Head of caudate nucleus (tissue), 42 donors: ENCODE measurements at places on chromosomes 4 and X.

- no peak for DNase-seq
Observed at GRCh38 chr4:184922301-184922700, 96.0 kb upstream of the HELT start.

DNA sequence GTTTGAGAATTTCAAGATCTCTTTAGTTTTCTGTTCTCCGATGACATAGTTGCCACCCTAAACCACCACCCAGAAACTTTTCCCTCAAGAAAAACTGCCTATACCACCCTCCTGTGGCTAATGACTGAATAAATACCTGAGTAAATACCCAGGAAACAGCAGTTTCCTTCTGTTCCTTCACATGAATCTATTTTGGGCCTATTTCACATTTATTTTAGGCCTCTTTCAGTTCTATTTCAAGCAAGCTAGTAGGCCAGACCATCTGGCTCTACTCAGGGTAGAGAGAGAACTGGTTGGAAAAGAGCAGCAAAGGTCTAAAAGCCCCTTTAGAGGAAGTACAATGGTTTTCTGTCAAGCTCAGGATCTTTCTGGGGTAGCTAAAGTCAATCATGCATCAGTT lies 23.4 kb downstream of the ARHGEF9 start:
- DNase-seq: no peak

- no peak for DNase-seq
Observed at GRCh38 chr4:123976285-123976684, 579.7 kb downstream of the SPRY1 start.

DNA sequence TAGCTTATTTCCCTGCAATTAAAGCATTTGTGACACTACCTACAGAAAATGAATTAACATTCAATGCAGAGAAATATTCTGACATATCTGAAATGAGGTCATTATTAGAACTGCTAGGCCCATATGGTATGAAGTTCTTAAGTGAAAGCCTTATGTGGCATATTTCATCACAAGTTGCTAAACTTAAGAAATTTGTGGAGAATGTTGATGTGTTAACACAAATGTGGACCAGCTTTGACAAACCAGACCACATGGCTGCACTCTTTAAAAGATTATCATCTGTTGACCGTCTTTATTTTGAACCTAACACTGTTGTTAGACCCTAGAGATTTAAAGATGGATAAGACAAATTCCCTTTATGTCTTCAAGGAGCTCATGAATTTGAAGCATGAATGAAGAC lies 1024.1 kb downstream of the RPA4 start:
- DNase-seq: no peak

- DNase-seq: no peak
Observed at GRCh38 chr4:153024466-153024865, 88.3 kb downstream of the FHDC1 start.

DNA sequence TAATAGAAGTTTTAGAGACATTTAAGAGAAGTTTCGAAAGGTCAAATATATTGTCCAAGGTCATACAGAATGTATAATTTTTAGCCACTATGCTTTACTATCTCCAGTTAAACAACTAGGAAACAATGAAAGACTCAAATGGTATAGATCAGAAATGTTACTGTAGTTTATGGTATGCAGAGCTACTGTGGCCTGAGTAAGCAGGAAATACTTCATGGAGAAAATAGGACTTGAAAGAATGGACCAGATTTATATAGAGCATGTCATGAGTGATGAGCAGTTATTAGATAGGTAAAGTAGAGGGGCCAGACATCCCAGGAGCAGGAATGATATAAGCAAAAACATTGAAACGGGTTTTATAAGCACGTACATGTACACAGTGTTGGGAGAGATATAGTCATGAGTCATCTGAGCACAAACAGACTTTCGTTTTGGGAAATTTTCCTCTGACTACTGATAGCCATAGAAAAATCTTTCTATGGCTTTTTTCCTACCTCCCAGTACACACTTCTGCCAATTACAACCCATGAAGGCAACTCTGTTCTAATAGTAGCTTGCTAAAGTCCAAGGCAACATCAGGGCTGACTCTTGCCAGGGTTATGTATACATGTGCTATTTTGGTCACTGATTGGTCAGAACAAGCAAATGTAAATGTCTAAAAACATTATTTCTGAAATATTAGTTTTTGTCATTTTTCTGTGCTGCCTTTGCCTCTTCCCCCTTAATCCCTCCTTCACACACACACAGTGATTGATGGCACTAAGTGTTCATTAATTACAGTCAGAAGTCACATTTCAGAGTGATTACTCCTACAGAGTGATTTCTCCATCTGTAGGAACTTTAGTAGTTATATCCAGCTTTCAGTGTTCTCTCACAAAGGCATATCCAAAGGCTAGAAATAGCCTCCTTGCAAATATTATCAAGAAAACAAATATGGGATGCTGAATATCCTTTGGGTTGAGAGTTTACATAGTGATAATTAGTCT lies 198.7 kb downstream of the ENOX2 start:
- no peak for DNase-seq

DNA sequence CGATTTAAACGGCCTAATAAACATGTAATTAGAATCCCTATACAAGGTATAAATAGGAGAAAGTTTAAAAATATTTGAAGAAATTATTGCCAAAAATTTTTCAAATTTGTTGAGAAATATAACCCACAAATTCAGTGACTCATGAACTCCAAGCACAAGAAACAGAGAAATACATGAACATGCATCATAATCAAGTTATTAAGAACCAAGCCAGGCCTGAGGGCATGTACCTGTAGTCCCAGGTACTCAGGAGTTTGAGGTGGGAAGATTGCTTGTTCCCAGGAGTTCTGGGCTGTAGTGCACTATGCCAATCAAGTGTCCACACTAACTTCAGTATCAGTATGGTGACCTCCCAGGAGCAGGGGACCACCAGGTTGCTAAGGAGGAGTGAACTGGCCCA lies 341.9 kb downstream of the CAMK2D start:
- DNase-seq: no peak

- no peak for DNase-seq
Observed at GRCh38 chr4:39319676-39320075, 46.5 kb downstream of the RFC1 start.

DNA sequence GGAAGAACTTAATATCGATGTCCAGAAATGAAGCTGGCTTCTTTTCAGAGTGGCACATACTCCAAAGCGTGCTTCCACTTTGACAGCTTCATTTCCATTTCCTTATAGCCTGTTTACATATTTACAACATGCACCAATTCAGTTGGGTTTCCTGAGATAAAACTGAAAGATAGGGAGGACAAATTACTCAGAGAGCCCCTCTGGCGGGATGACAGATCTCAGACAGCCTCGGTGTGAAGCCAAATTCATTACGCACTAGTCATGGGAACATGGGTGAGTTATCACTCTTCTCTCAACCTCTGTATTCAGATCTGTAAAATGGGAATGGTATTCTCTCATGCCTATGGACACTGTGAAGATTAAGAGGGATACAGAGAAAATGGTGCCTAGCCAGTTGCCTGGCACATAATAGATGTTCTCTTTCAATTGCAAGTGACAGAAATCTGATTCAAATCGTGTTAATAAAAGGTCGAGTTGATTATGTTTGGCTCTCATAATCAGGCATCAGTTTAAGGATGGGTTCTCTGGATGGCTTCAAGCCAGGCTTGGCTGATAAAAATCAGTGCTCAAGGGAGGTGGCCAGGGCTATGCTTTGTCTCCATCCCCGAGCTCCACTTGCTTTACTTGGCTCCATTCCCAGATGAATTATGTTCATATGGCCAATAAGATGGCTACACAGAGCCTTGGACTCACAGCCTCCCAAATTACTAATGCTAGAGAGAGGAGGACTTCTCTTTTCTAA lies 132.2 kb upstream of the C1QTNF7 start:
- DNase-seq: no peak

GRCh38 chrX:118773782-118774181 lies 46.4 kb downstream of the IL13RA1 start:
- no peak for DNase-seq

DNA sequence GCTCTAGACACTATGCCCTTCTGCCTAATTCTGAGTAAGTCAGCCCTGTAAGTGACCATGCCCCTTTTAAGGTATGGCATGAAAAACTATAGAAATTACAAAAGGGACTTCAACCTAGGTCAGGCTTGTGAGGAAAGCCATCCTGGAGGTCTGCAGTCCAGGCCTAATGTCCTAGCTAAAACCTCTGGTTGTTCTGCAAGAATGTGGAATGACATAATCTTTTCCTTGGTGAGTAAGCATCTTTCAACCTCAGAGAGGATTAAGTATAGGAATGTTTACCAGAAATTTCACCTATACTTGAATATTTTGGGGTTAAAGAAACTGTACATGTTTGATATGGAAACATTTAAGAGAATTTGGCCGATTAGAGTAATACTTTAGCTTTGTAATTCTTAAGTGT lies 23.8 kb upstream of the HPSE start:
- no peak for DNase-seq

DNA sequence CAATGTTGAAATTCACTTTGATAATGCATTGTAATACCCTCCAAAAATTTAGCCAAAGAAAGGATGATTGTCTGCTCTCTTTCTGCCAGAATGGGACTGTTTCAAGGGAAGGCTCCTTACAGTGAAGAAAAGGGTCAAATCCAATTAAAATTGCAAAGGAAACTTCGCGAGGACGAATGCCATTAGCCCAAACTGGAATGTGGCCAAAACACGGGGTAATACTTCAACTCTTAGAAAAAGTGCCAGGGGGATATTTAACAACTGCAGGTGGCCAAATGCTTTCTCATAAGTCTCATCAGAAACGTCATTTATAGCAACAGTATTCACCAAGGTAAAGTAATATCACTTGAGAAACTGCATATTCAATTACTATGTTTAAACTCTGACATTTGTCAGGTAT lies 29.0 kb downstream of the NKX3-2 start:
- DNase-seq: no peak

- no peak for DNase-seq
Observed at GRCh38 chr4:154942176-154942575, 161.1 kb downstream of the RBM46 start.

- no peak for DNase-seq
Observed at GRCh38 chr4:66575008-66575696, 904.9 kb upstream of the EPHA5 start.

- DNase-seq: no peak
Observed at GRCh38 chr4:69078852-69079251, 17.4 kb upstream of the UGT2B7 start.

DNA sequence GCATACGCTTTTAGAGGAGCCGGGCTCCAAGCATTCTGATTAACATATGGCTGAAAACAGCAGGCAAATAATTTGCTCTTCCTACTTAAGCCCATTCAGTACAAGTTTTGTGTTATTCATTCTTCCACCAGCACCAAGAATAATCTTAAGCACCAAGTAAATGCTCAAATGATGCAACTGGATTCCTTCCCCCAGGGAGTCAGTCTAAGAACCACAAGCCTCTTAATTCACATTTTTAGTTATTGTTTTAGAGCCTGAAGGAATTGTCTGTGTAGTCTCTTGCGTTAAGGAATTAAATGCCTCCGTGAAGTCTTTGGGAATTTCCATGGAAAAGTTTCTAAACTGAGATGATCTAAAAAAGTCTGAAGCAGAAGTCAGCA lies 61.5 kb upstream of the MAGEB2 start:
- no peak for DNase-seq

DNA sequence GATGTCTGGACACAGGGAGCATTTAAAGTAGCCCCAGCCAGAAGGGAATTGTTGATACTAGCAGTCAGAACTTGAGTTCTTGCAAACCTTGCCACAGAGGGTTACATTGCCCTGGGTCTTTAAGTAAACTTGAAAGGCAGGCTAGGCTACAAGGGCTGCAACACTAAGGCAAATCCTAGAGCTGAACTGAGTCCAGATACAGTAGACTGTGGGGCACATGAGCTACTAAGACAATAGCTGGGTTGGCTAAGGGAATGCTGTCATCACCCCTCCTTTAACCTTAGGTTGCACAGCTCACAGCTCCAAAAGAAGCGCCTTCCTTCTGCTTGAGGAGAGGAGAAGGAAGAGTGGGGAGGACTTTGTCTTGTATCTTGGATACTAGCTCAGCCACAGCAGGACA lies 35.6 kb downstream of the SH3BGRL start:
- DNase-seq: no peak

GRCh38 chr4:27081675-27082586 lies 221.3 kb downstream of the STIM2 start:
- DNase-seq: no peak

DNA sequence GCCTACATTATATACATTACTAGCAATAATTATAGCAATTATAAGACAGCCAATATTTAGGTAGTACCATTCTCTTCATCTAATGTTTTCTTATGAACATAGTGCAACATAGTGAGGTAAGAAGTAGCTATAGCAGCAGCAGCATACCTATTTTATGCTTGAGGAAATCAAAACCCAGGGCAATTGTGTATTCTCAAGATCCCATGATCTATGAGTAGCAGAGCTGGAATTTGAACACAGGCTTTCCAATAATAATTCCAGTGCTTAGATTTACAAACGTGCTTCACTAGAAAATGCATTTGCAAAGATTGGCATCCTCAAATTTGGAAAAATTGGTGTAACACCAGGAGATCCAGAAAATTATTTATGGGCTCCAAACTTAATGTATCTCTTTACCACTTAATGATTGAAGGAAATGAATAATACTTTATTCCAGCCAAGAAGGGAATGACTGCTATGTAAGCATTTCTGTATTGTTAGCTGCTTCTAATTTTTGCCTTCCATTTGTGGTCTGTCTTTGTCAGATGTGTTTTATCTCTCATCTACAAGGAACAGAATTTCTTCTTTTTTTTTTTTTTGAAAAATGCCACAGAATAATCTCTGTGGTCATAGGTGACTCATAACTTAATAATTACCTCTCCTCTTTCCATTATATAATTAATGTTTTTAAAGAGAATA lies 451.1 kb downstream of the ARAP2 start:
- no peak for DNase-seq

DNA sequence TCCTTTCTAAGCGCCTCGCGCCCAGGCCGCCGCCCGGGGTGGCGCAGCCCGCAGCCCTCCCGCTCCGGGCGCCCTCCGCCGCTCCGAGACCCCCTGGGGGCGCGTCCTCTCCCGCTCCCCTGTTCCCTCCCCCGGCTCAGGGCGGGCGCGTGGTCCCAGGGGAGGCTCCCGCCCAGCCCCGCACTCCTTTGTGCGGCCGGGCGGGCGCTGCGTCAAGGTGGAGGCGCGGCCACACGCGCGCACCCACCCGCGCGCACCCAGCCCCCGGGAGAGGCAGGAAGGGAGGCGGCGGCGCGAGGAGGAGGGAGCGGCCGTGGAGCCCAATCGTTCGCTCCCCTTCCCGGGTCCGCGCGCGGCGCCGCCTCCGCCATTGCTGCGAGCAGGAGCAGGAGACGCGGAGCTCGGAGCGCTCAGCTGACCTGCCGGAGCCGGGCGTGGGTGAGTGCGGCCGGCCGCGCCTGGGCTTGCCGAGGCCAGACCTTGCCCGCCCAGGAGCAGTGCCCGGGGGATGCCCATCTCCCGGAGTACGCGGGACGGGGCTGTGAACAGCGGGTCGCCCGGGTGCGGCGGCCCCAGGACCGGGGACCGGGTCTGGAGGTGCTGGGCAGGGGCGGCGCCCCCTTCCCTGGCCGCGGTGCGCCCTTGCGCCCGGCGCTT lies at the start of gene NSG1:
Gene NSG1 (plus strand): TSS at position 367 of the 657 bp plus-strand sequence. CDS start 528 bp downstream, outside the sequence.
- DNase-seq: peak; percentile 82

DNA sequence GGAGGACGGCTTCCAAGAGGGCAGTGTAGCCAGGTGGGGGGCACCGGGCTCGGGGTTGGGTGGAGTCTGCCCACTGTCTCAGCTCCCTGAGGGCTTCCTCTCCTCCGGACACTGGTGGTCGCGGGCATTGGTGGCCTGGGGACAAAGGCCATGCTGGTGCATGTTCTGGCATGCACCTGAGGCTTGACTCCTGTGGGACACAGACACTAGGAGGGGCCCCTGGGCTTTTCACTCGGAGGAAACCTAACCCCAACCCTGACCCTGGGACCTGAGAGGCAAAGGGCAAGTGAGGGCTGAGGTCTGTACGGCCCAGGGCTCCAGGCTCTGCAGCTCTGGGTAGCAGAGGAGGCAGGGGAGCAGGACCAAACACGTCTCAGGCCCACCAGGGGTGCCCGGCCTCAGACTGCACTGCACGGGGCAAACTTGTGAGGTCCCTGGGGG lies 22.3 kb upstream of the FGFR3 start:
- no peak for DNase-seq
